ENCODE measurements at places on chromosomes 3 and 15.

- DNase-seq = no peak
Observed at GRCh38 chr3:108883373-108883772, 60.8 kb downstream of the TRAT1 start.

DNA sequence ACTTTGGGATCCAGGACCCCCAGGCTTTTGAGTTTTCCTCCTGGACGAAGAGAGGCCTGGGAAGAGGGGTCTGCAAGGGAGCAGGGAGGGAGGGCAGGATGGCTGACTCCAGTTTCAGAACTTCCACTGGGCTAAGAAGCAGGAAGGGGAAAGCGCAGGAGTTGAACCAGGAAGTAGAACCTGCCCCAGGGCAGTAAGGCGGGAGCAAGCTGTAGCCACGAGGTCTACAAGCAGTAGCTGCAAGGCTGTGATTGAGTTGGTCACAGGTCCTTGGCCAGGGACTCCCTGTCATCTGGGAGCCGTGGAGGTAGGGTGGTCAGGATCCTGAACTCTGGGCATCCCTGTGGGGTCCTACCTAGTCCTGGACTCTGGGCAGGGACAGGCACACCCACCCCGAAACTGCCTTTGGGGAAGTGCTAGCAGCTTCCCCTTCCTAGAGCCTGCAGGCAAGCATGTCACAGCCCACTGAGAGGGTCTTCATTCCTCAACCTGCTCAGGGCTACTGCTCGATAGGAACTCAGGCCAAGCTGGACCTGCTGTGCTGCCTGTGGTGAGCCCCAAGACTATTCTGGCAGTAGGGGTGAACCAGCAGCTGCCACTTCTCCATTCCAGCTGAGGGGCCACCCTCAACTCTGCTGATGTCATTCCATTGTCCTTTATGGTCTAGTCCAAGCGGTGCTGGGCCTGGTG lies 5.8 kb upstream of the GNAI2 start:
- no peak for DNase-seq

DNA sequence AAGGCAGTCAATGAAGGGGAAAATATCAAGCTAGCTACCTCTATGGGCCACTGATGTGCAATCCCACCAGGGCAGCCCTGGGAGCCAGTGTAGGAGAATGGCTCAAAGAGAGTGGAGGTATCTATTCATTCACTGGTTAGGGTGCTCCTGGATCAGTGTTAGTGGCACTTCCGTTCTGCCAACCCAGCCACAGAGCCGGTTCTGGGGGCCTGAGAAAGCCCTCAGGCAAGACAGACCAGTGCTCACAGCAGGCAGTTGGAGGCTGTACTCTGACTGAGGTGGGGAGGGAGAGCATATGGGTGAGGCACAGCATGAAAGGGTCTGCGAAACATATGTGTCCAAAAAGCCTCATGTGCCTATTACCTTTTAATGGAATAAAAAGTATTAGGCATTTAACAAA lies 109.3 kb downstream of the KCNMB2 start:
- DNase-seq = no peak

DNA sequence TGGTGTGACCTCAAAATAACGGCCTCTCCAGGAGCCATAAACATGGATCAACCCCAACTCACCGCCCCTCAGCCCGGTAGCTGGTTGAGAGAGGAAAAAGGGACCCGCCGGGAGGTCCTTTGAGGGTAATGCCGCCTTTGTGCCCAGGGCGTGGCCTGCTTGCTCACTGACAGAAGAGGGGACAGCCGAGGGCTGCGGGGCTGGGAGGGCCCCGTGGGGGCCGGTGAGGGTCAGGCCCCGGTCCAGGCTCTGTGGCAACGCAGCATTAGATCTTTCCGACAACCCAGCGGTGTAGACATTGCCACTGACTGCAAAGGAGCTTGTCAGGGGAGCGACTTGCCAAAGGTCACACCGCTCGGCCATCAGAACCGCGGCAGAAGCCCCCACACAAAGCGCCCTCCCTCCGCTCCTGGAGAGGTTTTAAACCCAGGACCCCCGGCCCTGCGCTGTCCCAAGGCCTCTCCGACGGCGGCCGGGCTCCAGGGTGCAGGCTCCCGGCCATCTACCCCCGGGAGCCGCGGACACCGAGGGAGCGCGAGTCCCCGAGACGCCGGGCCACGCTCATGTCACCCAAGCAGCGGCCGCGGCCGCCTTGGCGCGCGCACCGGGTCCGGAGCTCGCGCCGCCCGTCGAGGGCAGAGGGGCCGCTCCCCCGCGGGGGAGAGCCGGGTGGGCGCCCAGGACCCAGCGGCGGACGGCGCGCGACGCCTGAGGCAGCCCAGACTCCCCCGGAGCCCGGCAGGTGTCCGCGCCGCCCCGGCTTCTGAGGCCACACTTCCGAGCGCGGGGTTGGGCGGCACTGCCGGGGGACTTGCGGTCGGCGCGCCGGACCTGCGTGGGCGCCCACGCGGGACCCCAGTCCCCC lies 975 bp downstream of the PCSK6 start:
- DNase-seq = no peak

DNA sequence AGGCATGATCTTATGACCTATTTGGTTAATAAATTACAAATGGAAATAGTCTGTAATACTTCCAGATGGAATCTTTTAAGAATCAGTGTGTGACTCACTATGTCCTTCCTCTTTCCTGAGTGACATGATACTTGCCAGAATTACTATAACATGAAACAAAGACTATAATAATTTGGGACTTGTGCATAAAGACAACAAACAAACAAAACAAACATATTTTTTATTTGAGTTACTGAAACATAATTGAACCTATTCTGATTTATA lies 1268.1 kb downstream of the OTOL1 start:
- no peak for DNase-seq

DNA sequence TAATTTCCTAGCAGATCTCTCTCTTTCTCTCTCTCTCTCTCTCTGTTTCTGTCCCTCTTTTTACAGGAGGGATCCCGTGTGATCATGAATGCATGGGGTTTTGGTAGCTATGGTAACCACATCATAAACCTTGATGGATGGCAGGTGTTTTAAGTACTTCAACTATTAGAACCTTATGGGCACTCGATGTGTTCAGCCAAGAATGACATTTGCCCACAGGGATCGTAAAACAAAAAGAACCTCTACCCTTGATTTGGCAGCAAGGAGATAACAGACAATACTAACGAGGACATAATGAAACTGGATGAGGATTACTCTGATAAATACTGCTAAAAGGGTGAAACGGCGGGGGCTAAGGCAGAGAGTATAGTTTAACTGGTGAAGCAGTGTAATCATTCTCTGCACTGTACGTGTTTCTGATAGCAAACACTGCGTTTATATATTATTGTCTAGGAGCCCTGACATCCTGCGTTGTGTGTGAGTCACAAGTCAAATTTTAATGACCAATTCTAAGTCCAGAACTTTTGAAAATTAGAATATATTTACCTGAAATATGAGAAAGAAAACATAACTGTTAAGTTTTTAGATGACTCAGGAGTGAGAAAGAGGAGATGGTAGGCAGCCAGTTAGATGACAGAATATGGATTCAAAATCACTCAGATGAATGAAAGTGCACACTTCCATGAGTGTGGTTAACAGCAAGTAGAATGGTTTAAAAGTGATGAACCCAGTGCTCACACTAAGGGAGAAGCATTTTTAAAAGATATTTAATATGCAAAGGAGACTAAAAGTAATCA lies 80.3 kb downstream of the OTOL1 start:
- DNase-seq = no peak

DNA sequence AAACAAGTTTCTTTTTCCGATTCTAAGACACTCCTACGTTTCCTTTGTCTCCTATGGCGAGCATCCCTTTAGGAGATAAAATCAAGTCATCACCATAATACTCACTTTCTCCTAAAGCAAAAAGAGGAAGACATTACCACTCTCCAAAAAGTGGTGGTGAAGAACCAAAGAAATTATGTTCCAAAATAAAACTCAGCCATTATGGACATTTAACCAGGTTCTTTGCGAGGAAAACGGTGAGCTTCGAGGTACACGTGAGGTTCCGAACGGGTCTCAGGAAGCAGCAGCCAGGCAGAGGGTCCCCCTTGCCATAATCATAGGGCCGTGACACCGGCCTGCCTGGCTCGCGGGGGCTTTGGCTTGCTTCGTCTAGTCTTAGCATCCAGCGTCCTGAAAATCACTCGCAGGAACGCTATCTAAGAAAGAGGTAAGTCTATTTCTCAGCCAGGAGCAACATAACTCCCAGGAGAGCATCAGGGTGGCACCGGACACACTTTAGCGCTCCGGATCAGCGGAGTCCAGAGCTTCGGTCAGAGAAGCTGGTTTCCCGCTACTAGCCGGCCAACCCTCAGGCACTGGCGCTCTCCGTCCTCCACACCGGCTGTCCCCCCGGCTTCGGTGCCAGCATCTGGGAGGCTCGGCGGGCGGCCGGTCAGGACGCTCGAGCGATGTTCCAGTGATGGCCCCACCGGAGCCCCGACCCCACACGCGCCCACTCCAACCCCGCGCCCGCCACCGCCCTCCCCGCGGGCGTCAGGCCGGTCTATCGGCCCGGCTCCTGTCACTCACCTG lies 581 bp downstream of the IP6K1 start:
- peak; percentile 65 for DNase-seq

GRCh38 chr3:36813305-36813704 lies 49.0 kb upstream of the DCLK3 start:
- DNase-seq = no peak
